Femur (tissue), 1 donor: ENCODE measurements at places on chromosomes 2 and 18.

- DNase-seq: no peak
These were observed 71.3 kb downstream of the UGGT1 start for GRCh38 chr2:128162266-128162665.

GRCh38 chr2:81835321-81836000 lies 1530.9 kb upstream of the LRRTM1 start:
- no peak for DNase-seq

- DNase-seq: no peak
These were observed 375.7 kb downstream of the EIPR1 start for GRCh38 chr2:3001615-3002560.

GRCh38 chr18:4807604-4808293 lies 352.6 kb upstream of the DLGAP1 start:
- DNase-seq: no peak

GRCh38 chr2:219302412-219302968 lies 6.7 kb downstream of the PTPRN start:
- no peak for DNase-seq
